Osteoblast (primary cell): ENCODE measurements at places on chromosomes 16 and 17. TPM values are rescaled to one million over a fixed set of nuclear protein-coding genes. Genes with fewer than 3 reads are reported as not detected.

GRCh38 chr17:17888371-17888770, 51.6 kb upstream of the SREBF1 start:
- H3K4me1 ChIP-seq: peaks cover 13% of the 10 kb centered on the region
- peak overlapping the region; percentile 20 for H3K27ac ChIP-seq
- H3K36me3 ChIP-seq: peaks cover 29% of the 10 kb centered on the region
- no peak overlapping the region for H3K4me3 ChIP-seq
- DNase-seq: no peak
- H3K27me3 ChIP-seq: no peaks in the 10 kb centered on the region

- no peaks in the 10 kb centered on the region for H3K36me3 ChIP-seq
- peaks cover 26% of the 10 kb centered on the region for H3K27me3 ChIP-seq
- no peak overlapping the region for H3K27ac ChIP-seq
- H3K4me1 ChIP-seq: peaks cover 4% of the 10 kb centered on the region
- H3K4me3 ChIP-seq: no peak overlapping the region
Observed at GRCh38 chr17:46983782-46984181, 4.7 kb upstream of the RPRML start.

GRCh38 chr17:76048025-76048605, 21.0 kb upstream of the EVPL start:
- no peak overlapping the region for H3K4me3 ChIP-seq
- peak overlapping the region; percentile 25 for H3K27ac ChIP-seq
- H3K4me1 ChIP-seq: peaks cover under 1% of the 10 kb centered on the region
- peaks cover 79% of the 10 kb centered on the region for H3K36me3 ChIP-seq
- no peak for DNase-seq

- peak overlapping the region; percentile 5 for H3K27ac ChIP-seq
- no peak overlapping the region for H3K4me3 ChIP-seq
- DNase-seq: peak; percentile 50
- H3K27me3 ChIP-seq: no peaks in the 10 kb centered on the region
- peaks cover 2% of the 10 kb centered on the region for H3K36me3 ChIP-seq
- H3K4me1 ChIP-seq: peaks cover 13% of the 10 kb centered on the region
Observed at GRCh38 chr16:81499576-81500380, 55.2 kb downstream of the CMIP start.

DNA sequence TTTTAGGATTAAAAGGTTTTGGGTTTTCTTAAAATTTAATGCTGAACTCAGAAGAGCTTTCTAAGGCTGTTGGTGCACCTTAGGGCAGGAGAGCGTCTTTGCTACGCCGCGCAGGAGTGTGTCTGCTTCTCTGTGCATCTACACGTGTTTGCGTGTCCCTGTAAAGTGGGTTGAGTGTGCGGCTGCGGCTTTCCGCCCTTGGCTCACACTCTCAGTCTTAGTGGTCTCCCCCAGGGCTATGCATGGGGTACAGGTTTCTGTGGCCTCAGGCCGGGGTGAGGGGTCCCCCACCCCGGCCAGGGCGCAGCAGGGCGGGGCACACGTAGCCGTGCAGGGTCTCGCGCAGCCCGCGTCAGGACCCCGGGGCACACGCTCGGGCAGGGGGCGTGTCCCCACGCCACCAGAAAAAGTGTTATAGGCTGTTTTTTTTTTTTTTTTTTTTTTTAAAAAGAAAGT, 727 bp upstream of the TENT4B start:
- no peaks in the 10 kb centered on the region for H3K36me3 ChIP-seq
- H3K4me1 ChIP-seq: peaks cover 18% of the 10 kb centered on the region
- peak overlapping the region; percentile 91 for H3K27ac ChIP-seq
- DNase-seq: no peak
- no peaks in the 10 kb centered on the region for H3K27me3 ChIP-seq
- peak overlapping the region; percentile 81 for H3K4me3 ChIP-seq

- H3K4me1 ChIP-seq: peaks cover 14% of the 10 kb centered on the region
- H3K27ac ChIP-seq: peak overlapping the region; percentile 40
- no peak for DNase-seq
- no peaks in the 10 kb centered on the region for H3K27me3 ChIP-seq
Observed at GRCh38 chr17:80822700-80823410, 168.8 kb upstream of the CHMP6 start.

DNA sequence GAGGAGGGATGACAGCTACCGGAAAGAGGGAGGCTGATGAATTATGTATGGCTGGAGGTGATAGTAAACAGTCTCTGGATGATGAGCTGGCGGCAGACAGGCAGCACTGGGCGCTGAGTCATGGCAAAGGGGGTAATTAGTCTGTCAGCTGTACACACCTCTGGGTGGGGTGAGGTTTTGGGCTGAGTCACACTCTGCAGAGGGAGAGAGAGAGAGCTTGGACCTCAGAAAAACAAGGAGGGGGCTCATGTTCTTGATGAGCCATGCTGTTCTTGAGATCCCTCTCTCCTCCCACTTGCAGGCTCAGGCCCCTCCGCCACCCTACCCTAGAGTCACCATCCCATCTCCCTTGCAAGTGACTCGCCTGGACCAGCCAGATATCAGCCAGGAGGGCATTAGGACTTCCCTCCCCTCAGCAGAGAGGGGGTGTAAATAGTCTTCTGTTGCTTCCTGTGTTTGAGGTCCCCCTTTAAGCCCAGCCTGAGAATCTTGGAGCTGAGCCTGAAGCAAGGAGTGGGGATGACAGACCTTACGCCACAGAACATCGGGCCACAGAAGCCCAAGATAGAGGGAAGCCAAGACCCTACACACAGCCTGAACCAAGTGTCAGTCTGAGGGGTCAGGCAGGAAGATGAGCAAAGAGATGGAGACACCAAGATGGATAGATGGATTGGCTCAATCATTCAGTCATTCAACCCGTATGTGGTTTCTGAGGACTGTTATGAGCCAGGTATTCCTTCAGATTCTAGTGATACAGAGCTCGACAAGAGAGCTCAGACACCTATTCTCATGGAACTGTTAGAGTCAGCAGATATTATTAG, 383.2 kb upstream of the CCL2 start:
- no peaks in the 10 kb centered on the region for H3K27me3 ChIP-seq
- no peaks in the 10 kb centered on the region for H3K4me1 ChIP-seq
- H3K36me3 ChIP-seq: no peaks in the 10 kb centered on the region
- no peak for DNase-seq
- H3K27ac ChIP-seq: no peak overlapping the region

- H3K27me3 ChIP-seq: no peaks in the 10 kb centered on the region
- H3K36me3 ChIP-seq: no peaks in the 10 kb centered on the region
- H3K4me1 ChIP-seq: no peaks in the 10 kb centered on the region
- H3K27ac ChIP-seq: no peak overlapping the region
- DNase-seq: no peak
Observed at GRCh38 chr17:76943781-76944213, 75.6 kb downstream of the MGAT5B start.

DNA sequence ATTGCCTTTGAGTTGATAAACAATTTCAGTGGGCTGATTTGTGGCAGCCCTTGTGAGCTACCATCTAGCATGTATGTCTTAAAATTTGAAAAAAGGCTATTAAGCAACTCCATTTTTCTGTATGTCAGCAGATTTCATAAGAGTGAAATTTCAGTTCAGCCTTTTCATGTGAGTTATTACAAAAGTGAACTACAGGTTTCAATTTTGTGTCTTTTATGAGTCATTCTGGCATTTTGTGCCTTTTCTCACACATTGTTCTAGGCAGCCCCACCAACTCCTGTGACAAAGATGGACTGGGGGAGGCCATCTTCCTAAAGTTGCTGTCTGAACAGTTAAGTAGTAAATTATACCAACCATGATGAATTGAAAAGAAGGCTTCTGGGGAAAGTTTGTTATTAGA, 52.1 kb downstream of the USP10 start:
- DNase-seq: no peak
- H3K27me3 ChIP-seq: no peaks in the 10 kb centered on the region
- H3K4me3 ChIP-seq: no peak overlapping the region
- H3K4me1 ChIP-seq: peaks cover 23% of the 10 kb centered on the region

- DNase-seq: no peak
- H3K4me3 ChIP-seq: no peak overlapping the region
- no peaks in the 10 kb centered on the region for H3K27me3 ChIP-seq
- H3K36me3 ChIP-seq: no peaks in the 10 kb centered on the region
- H3K4me1 ChIP-seq: no peaks in the 10 kb centered on the region
Observed at GRCh38 chr16:13708347-13709120, 211.4 kb upstream of the ERCC4 start.

DNA sequence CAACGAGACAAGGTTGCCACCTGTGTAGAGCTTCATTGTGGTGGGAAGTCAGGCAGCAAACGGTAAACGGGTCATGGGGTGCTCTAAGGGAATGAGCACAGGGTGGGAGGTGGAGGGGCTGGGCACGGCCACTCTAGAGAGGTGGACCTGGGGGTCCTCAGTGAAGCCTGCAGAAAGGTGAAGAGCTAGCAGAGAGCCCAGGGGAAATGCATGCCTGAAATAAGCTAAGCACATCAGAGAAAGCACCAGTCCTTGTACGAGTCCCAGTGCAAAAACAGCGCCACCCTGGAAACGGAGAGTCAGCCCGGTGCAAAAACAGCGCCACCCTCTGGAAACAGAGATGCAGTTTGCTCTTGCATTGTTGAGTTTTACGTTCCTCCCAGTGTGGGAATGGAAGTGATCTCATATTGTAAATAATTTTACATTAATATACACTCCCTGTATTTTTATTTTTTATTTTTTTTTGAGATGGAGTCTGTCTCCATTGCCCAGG, 65.0 kb downstream of the TBC1D16 start:
- no peak overlapping the region for H3K27ac ChIP-seq
- H3K4me3 ChIP-seq: no peak overlapping the region
- DNase-seq: no peak
- H3K36me3 ChIP-seq: peaks cover 3% of the 10 kb centered on the region

DNA sequence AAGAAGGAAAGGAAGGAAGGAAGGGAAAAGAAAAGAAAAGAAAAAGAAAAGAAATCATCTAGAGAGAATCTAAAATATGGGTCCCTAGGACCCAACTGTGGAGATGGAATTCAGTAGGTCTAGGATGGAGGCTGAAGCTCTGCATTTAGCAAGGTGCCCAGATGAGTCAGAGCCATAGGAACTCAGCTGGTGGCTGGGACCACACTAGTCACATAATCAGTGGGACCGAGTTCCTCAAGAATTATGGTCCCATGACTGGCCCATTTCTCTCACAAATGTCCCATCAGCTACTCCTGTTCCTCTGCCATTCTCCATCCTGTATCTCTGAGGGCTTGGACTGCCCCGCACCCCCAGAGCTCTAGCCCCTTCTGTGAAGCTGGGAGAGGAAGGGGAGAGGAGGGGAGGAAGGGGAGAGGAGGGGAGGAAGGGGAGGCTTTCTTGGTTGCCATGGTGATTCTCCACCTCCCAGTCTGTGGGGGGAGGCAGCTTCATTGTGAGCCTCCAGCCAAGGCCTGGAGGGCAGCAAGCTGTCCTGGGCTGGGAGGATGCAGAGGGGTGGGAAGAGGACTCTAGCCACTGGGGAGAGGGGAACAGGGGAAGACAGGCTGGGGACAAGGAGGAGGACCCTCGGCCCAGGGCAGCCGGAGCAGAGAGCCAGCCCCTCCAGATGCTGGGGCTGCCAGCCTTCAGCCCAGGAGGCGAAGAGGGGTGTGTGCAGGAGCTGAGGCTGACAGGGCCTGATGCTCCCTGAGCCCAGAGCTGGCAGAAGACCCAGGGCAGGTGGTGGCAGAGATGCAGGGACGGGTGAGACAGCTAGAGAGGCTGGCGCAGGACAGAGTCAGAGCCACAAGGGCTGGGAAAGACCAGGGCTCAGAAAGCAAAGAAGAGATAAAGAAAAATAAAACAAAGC, 37.8 kb upstream of the LHX1 start:
- no peak overlapping the region for H3K4me3 ChIP-seq
- DNase-seq: no peak
- H3K36me3 ChIP-seq: no peaks in the 10 kb centered on the region
- no peaks in the 10 kb centered on the region for H3K4me1 ChIP-seq

DNA sequence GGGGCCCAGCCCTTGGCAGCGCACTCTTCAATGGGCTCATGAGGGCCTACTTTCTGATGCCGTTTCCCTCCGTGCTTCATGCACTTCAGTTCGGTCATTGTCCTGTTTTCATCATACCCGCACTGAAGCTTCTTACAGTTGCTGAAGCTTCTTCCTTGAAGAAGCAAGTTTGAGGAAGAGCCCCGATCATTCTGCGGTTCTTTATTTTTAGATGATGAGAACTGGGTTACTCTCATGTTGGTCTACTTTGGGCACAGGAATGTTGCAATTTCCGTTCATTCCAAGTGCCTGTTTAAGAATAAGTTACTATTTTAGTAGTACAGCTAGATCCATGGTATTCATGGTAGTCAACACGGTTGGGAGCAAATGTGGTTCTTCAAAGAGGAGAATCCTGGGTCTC, 587.7 kb upstream of the HSBP1 start:
- H3K4me3 ChIP-seq: no peak overlapping the region
- H3K27ac ChIP-seq: no peak overlapping the region
- no peaks in the 10 kb centered on the region for H3K4me1 ChIP-seq
- no peak for DNase-seq

- H3K4me3 ChIP-seq: no peak overlapping the region
- no peak overlapping the region for H3K27ac ChIP-seq
- DNase-seq: peak; percentile 65
- H3K4me1 ChIP-seq: no peaks in the 10 kb centered on the region
Observed at GRCh38 chr17:8837563-8838075, 29.9 kb downstream of the PIK3R6 start.

The TP53TG3 gene
- 0.36 TPM in 1 of 2 replicates, not detected in the other for total RNA-seq

The ATP2C2 gene
- not detected in 2 replicates for total RNA-seq

The SLC4A1 gene
- under 0.01 TPM in 1 of 2 replicates, not detected in the other for total RNA-seq

The INCA1 gene
- 0.29 and 0.36 TPM in 2 replicates for total RNA-seq

The CIBAR2 gene
- total RNA-seq: under 0.01 TPM in 1 of 2 replicates, not detected in the other

The GPR179 gene
- not detected in 2 replicates for total RNA-seq

The PLD6 gene
- 1.4 and 2.7 TPM in 2 replicates for total RNA-seq

The PIRT gene
- not detected in 2 replicates for total RNA-seq

The AANAT gene
- not detected in 2 replicates for total RNA-seq
